WTC11 (cell line): ENCODE measurements at places on chromosomes 5 and 9.

GRCh38 chr5:172550096-172550765 is 90.8 kb upstream of the NEURL1B start:
- DNase-seq = no peak

- no peak for DNase-seq
Measured at GRCh38 chr9:135969064-135969683, 8.0 kb upstream of the UBAC1 start.

- DNase-seq = no peak
Measured at GRCh38 chr5:93704996-93705395, 36.4 kb downstream of the POU5F2 start.

- DNase-seq = no peak
Measured at GRCh38 chr9:122097679-122098315, 4.7 kb upstream of the TTLL11 start.

- no peak for DNase-seq
Measured at GRCh38 chr9:69963803-69964202, 79.8 kb upstream of the MAMDC2 start.

- no peak for DNase-seq
Measured at GRCh38 chr5:159969966-159970365, 39.0 kb upstream of the TTC1 start.

DNA sequence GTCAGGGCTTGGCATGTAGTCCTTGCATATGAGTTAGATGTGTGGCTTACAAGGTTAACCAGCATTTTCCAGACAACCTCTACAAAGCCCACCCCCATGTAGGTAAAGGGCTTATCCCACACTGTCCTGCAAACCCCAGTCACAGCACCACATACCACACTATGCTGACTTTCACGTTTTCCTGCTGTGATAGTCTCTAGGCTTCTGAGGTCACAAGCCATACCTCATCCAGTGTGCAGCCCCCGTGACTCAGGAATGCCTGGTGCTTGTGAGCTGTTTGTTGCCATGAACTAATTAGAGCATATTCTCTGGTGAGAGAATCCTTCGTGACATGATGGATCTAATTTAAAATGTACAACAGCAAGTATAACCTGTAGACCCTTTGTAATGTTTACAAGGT is 50.8 kb downstream of the ERAP1 start:
- DNase-seq = no peak

GRCh38 chr5:166431456-166431855 is 1860.0 kb upstream of the WWC1 start:
- no peak for DNase-seq

DNA sequence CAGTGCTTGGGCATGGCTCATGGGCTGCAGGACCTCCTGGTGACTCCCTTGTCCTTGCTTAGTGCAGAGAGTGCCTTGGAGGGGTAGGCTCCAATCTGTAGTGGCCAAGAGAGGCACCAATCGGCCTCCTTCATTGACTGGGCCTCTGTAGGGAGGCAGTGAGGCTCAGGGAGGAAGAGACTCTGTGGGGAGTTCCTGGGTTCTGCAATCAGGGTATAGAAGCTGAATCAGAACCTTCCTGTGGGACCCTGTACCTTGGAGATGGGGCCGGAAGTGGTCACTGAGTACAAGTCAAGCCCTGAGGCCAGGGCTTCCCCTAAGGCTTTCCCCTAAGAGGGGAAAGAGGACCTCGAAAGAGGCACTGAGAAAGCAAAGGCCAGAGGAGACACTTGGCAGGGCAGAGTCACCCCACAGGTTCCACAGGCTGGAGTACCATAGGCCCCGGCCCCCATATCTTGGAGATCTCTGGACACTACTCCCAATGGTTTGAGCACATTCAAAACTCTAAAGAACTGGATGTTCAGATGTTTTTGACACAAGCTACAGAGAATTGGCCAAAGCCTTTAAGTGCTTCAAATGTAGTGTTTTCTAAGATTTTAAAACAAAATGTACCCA is 190.5 kb downstream of the HSPA4 start:
- no peak for DNase-seq

DNA sequence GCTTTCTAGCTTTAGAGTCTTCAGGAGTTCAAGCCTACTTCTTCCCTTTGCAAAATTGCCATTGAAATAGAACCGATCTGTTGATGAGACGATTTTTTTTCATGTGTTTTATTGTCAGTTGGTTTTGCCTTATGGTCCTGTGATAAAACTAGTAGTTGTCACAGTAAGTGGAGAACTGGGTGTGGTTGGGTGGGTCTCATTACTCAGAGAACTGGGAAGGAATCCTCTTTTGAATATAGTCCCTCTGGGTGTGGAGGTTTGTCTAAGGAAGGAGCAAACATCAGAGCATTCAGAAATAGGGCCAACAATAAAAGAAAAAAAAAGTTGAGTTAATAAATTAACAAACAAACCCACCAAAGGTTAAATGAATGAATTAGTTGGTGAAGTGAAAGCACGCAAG is 69.0 kb downstream of the ALDH1A1 start:
- no peak for DNase-seq

DNA sequence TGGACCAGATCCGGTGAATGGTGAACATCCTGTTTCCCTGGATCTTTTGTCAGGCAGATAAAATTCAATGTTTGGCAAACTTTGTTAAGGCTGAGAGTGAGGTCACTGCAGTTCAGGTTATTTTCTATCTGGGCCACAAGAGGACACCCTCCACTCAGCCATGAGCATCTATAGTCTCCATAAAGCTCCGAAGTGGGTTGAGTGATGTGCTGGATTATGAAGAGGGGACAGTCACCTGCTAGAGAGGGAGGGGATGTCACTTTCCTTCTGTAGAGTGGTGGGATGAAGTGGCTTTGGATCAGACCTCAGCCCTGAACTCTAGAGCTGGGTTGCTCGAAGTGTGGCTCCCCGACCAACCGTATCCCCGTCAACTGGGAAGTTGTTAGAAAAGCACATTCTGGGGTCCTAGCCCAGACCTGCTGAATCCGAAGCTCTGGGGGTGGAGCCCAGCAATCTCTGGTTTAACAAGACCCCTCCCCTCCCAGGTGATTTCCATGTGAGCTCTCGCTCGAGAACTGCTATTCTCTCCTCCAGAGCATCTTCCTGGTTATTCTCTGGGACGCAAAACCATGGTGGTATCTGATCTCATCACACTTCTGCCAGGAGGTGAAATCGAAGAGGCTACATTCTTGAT is 31.8 kb upstream of the FGF1 start:
- no peak for DNase-seq

DNA sequence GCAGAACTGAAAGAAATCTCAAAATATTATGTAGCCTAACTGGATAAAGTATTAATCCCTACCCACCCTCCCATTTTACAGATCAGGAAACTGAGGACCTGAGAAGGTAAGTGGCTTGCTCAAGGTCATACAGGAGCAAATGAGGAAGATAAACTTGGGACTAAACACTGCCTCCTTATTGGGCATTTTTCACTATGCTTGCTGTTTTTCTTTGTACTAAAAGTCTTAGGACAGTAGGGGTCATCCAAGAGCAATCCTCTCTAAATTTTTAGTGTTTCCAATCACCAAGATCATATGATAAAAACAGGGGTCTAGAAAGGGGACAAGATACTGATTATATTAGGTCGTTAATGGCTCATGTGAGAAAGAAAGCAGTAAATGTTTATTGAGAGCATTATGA is 80.8 kb downstream of the RORB start:
- DNase-seq = no peak

DNA sequence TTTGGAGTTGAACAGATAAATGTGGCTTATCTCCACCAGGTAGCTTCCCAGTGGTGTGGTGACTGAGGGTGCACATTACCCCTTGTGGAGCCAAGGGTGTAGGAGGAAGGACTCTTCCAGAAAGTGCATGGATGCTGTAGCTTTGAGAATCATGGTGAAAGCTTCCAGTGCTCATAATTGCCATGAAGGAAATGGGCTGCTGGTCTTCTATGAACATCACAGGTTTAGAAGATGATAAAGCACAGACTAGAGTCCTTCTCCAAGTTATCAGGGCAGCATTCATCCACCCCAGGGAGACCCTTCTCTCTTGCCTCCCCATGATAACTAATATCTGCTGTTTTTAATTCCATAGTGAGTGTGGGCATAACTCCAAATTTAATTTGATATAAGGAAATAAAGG is 93.4 kb upstream of the CHD1 start:
- no peak for DNase-seq
